Hippocampal formation (tissue), 2 donors: ENCODE measurements at places on chromosomes 1 and 21.

DNA sequence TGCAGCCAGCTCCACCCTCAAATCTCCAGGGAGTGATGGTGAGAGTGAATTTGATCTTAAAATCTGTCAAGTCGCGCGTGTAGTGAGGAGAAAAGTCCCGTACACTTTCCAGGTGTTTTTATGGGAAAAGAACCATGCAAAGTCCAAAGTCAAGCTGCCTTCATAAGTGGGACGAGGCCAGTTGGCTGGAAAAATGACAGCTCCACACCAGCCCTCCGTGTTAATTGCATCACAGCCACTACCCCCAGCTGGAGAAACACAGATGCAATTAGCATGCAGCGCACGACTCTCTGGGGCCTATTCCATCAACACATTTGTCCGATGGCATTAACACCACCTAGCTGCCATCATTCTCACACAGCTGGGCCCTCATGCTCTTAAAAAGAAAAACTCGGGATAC lies 68.4 kb downstream of the KLHDC7A start:
- DNase-seq, result no peak

GRCh38 chr1:59061876-59062275 lies 235.0 kb upstream of the FGGY start:
- peak; percentile 34 for DNase-seq

GRCh38 chr1:52268372-52268771 lies 97.6 kb downstream of the CC2D1B start:
- no peak for DNase-seq

GRCh38 chr1:216533776-216534175 lies 110.5 kb upstream of the USH2A start:
- DNase-seq, result no peak

DNA sequence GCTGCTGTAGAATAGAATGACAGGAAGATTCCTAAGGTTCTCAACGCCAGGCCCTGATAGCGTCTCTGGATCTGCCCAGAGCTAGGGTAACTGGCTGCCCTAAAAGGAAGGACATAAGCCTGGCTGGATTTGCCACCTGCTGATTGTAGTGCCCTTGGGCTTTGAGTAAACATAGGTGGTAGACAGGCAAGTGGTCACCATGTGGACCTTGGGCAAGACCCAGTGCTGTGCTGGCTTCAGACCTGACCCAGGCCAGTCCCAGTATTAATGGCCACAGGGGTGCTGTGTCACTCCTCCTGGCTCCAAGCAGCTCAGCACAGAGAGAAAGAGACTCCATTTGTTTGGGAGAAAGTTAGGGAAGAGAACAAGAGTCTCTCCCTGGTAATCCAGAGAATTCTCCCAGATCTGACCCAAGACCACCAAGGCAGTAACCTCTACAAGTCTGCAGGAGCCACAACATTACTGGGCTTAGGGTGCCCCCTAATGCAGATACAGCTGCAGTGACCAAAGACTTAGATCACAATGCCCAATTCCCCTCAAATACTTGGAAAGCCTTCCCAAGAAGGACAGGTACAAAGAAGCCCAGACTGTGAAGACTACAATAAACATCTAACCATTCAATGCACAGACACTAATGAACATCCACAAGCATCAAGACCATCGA lies 44.5 kb downstream of the PHTF1 start:
- no peak for DNase-seq

DNA sequence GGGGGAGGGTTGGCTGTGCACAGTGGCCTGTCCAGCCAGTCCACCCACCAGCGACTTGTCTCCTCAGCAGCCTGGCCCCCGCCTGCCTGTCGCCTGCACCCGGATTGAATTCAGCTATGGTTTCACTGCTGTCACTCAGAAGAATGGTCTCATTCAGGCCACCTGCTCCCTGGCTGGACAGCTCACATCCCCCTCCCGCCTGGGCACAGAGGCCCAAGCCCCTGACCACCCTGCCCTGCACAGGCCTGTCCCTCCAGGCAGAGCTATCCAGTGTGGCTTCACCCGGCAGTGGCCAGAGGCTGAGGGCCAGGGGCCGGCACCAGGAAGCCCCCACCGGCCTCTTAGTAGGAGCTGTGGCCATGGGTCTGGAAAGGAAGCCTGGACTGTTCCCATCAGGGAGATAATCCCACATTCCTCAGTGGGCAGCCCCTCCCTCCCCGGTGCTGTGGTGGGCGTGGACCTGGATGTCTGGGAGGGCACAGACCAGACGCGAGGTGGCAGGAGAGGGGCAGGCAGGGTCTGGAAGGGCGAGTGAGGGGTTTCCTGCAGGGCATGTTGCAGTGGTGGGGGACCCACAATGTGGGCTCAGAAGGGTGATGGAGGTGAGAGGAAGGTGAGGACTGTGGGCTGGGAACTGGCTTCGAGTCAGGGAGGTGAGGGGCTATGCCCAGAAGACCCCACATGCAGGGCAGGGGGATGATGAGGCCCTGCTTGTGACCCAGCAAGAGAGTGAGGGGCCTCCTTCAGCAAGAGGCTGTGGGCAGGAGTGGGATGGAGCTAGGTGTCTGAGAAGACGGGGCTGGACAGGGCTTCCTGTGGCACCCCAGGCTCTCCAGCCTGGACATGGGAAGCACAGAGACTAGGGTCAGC lies 30.4 kb downstream of the WNT9A start:
- DNase-seq, result peak; percentile 66

GRCh38 chr21:14535702-14536101 lies 10.4 kb downstream of the SAMSN1 start:
- no peak for DNase-seq

- DNase-seq, result no peak
These were observed 24.2 kb downstream of the SLC19A2 start for GRCh38 chr1:169461390-169462000.

GRCh38 chr1:53945183-53945432 lies 391 bp downstream of the IFT25 start:
- no peak for DNase-seq

DNA sequence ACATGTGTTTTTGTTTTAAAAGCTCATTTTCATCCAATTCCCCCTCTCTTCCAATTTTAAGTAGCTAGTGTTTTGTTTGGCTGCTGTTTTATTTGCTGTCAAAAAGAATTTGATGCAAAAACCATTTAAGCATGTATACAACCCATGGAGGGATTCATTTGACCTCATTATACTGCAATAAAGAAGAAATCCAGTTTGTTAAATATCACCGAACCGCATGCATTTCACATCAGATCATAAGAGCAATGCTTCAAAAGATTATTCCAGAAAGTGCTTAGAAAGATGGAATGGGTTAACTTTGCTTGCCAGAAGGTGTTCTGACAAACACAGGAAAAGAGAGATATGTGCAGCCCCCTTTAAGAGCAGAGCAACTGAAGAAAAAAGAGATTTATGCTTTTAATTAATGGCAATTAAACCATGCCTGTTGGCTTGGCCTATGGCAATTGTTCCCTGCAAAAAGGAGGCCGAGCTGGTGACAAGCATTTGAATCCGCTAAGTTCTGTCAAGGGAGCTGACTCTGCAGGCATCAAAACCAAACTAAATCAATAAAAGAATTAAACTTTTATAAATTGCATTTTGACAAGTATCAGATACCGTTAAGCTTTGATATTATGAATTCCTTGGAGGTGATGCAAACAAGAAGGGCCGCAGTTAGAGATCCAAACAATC lies 14.4 kb upstream of the BARHL2 start:
- no peak for DNase-seq

DNA sequence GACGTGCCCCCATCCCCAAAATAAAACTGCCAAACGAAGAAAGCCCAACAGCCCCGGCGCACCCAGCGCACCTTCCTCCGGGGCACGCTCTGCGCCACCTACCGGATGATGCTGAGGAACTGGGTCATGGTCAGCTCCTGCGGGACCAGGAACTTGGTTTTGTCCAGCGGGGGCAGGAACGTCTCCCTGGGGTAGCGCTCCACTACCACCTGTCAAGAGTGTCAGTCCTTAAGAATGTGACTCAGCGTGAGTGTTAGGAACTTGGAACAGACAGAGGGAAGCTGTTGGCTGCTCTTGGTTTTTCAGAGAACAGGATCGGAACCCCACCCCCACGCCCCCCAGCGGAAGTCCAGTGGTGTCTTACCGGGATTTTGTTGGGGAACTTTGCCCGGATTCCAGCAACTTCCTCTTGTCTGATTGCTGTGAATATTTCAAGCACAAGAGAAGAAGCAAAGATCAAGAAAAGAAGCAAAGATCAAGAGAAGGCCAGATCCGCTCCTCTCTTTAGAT lies 431 bp downstream of the MAP1LC3C start:
- DNase-seq, result peak; percentile 26

DNA sequence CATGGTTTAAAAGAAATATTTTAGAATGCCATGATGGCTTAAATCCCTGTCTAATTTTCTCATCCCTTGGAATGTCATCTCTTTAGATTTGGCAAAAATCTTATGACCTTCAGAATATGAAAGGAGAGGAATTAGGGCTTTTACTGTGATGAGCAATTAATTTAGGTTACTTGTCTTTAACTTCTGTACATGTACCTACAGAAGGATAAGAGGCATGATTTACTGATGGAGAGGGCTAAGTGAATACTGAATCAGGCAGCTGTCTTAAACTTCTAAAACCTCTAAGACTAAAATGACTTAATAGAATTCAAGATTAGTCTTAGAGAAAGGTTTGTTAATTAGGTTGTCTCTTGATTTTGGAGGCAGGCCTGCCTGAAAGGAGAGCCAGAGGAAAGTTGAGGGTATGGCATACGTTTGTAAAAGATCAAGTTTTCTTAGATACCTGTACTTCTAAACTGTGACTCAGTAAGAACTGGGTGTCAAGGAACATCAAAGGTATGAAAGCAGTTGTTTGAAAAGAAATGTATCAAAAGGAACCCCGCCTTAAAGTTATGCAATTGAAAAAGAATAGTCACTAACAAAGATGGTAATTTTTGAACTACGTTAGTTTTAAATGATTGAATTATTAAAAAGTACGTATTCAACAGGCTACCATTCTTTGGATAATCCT lies 12.5 kb downstream of the MACO1 start:
- no peak for DNase-seq

DNA sequence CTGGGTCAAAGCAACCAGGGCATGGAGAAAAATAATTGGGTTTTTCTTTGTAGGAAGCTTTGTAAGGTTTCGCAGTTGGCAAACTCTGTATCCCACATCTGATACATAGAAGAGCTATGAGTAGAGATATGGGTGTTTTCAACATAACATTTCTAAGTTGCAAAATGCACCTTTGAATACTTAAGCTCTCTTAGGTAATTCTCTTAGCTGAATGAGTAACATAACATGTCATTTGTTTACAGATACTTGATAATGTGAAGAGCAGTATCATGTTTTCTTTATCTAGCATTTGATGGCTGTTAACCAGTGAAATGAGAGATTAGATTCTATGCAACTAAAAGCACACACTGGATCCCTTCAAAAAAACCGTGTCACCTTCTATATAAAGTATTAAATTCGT lies 21.6 kb downstream of the RAVER2 start:
- DNase-seq, result no peak

DNA sequence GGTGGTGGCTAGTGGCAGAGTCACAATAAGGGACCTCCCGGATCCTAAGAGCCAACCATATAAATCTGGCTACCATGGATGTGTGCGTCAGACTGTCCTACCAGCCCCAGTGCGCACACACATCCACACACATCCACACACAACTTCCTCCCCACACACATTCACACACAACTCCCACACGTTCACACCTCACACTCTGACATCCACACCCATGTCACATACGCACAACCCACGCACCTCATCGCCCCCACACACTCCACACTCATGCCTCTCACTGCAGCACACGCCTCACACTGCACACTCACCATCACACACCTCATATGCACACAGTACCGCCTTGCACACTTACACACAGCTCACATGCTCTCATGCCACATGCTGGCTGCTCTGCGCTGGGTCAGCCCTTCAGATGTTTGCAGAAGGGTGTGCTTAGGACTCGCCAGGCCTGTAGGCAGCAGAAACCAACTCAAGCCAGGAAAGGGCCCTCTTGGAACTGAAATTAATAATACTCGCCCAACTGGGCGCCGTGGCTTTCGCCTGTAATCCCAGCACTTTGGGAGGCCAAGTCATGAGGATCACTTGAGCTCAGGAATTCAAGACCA lies 3.0 kb downstream of the LDLRAD2 start:
- DNase-seq, result no peak

DNA sequence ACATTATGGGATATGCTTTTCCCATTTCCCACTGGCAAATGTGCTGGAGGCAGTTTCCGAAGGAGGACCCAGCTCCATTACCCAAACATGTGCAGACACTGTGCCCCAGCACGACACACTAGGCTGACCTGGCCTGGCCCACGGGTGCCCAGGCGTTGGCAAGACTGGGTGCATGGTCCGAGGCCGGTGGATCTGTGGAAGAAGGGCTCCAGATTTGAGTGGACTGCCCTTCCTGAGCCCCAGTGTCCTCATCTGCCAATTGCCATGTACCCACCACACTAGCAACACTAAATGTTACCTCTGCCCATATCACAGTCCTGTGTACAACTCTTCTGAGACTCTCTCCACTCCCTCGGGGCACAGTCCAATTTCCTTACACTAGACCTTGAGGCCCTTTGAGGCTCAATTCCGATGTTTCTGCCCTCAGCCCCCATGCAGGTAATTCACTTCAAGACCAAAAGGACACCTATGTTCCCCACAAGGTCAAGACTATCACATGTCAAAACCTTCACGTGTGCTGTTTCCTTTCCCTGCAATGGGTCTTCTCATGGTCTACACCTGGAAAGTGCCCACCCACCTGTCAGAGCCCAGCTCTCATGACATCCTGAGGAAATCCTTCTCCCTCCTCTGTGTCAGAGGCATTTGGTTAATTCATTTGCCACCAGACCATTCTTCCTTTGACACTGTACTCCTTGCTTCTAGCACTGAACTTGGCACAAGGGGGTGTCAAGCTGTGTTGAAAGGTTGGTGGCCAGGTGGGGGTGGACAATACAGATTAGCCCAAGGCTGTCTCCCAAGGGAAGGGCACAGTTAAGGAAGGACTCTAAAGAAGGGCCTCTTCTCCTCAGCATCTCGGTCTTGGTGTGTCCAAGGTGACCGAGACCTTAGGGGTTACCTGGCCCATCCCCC lies 124.9 kb downstream of the DMRTB1 start:
- no peak for DNase-seq

DNA sequence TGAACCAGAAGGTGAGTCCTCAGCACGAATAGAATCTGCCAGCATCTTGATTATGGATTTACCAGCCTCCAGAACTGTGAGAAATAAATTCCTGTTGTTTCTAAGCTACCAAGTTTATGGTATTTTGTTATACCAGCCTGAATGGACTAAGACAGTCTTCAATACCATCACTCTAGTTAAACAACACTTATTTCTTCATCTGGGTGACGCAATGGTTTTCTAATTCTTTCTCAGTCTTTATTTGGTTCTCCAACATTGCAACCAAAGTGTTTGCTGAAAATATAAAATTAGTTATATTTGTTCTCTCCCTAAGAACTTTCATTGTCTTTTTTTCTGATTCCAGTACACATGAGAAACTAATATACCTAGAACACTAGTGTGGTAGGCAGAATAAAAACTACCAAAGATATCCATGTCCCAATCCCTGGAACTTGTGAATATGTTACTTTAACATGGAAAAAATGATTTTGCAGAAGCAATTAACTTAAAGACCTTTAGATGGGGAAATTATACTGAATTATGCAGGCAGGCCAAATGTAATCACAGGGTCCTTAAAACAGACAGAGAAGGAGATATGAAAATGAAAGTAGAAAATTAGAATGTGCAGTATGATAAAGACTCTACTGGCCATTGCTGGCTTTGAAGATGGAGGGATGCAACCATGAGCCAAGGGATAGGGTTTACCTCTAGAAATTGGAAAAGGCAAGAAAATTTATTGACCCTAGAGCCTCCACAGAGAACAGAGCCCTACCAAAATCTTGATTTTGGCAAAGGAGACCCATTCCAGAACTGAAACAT lies 1115.1 kb downstream of the PLA2G4A start:
- no peak for DNase-seq
